Activated T-helper 2 cell treated with anti-CD3 and anti-CD28 coated beads, Interferon-gamma antibody, Interleukin-2, Interleukin-4, amounts not matched to agents 10 μg/mL and 5 μg/mL and 100 μg/mL, durations not matched to agents 14 hours and 24 hours and 36 hours (primary cell): ENCODE measurements at places on chromosomes 3 and 15. TPM values are rescaled to one million over a fixed set of nuclear protein-coding genes. Genes with fewer than 3 reads are reported as not detected.

Gene PEX5L
- 0.05 and 0.25 TPM in 2 replicates for total RNA-seq

DNA sequence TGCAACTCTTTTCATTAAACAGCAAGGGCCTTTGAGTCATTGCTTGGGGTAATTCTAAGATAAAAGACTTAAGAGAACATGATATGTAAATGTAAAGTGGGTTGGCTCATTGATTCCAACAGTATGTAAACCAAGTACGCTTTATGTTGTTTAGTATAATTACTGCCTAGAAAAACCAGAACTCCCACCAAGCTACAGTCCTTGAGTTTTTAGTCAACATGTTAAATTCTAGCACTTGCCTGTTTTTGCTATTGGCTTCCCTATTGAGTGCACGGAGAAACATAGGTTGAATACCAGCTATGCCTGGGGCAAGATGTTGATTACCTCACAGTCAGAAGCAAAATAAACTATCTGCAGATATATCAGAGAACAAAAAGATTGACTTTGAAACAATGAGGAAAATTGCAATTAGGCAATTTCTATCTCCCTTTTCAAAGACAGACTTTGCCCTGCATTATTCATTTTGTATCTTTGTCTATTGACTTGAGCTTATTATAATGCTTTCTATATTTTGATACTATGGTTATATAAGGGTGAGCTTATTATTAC, 179.3 kb downstream of the ZPLD1 start:
- no peak for DNase-seq

- no peak for DNase-seq
Observed at GRCh38 chr15:101295607-101296161, 636 bp upstream of the SNRPA1 start.

GRCh38 chr3:182212479-182213076, 500.9 kb downstream of the SOX2 start:
- no peak for DNase-seq
